ENCODE measurements at places on chromosomes 5 and 9.

DNA sequence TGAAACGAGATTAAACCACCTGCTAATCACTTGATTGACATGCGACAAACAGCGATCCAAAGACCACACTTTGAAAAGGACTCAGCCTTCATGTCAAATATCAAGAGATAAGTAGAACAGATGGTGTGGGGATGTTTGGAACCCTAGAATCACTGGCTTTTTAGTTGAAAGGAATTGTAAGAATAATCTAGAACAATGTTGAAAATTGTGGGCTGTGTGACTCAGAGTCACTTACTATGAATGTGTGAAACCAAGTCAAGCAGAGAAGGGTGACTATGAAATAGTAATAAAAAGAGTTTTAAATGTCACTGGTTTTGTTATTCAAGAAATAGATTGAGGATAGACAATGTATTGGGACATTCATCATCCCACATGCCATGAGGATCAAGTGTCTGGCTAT lies 14.1 kb upstream of the C1QTNF3 start:
- DNase-seq, result no peak

DNA sequence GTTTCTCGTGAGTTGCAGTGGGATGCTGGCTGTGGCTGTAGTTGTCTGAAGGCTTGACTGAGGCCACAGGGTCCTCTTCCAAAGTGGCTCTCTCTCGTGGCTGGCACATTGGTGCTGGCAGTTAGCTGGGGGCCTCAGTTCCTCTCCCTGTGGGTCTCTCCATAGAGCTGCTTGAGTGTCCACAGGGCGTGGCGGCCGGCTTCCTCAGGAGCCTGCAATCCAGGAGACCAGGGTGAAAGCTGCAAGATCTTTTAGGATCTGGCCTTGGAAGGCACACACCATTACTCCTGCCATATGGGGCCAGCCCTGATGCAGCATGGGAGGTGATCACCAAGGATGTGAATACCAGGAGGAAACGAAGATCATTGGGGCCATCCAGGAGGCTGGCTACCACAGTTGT lies 41.1 kb downstream of the ANKRD33B start:
- no peak for DNase-seq

GRCh38 chr5:68245319-68245718 lies 29.8 kb downstream of the PIK3R1 start:
- DNase-seq, result no peak

DNA sequence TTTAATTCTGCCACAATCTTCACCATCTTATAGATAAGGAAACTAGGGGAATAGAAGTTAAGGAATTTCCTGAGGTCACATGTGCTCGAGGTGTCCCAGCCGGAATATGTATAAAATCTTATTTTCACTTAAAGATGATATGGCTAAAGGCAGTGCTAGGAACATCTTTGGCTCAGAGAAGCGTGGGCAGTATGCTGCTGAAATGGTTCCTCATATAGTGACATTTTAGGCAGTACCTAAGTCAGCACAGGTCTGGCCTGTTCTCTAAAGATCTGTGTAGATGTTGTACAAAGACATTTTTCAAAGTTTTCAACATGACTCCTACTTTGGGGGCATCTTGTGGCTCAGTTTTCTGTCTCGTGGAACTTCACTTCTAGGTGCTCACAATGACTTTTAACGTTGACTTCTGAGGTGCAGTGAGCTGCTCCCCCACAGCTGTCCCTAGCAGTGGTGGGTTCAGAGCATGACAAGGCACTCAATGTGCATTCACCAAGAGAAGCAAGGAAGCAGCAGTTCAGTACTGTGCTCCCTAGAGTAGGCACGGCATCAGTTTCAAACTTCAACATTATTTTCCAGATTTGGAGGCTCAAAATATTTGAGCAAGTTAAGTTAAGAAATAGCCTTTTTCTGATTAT lies 40.3 kb downstream of the TNFAIP8 start:
- no peak for DNase-seq

DNA sequence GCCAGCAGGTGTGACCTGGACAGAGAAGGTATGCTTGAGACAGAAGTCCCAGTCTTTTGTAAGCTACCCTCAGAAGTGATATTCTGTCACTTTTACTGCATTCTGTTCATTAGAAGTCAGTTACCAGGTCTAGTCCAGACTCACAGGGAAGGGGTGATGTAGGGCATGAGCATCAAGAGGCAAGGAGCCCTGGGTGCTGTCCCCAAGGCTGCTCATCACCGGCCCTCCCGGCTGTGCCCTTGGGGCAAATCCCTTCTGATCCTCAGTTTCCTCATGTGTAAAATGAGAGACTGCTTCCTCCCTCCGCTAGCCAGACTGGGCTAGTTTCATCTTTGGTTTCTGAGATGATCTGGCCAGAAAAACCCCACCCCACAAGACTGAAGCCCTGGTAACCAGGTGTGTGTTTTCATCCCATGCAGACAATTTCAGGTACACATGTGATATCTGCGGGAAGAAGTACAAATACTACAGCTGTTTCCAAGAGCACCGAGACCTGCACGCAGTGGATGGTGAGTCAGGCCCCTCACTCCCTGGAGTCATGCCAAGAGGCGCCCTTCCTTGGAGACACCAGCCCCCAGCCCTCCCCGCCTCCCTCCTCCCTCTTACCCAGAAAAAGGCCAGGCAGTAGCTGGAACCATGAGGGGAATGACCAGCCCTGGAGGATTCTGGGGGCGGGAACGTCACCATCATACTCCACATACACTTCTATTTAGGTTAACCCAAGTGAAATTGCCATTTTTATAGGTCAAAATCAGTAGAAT lies 71.0 kb downstream of the AMBP start:
- DNase-seq, result peak; percentile 3

All from WERI-Rb-1 (cell line).